NCI-H1092 (cell line): ENCODE measurements at places on chromosomes 7 and 10.

GRCh38 chr7:6290319-6290741 is 17.9 kb upstream of the CYTH3 start:
- no peak for DNase-seq

DNA sequence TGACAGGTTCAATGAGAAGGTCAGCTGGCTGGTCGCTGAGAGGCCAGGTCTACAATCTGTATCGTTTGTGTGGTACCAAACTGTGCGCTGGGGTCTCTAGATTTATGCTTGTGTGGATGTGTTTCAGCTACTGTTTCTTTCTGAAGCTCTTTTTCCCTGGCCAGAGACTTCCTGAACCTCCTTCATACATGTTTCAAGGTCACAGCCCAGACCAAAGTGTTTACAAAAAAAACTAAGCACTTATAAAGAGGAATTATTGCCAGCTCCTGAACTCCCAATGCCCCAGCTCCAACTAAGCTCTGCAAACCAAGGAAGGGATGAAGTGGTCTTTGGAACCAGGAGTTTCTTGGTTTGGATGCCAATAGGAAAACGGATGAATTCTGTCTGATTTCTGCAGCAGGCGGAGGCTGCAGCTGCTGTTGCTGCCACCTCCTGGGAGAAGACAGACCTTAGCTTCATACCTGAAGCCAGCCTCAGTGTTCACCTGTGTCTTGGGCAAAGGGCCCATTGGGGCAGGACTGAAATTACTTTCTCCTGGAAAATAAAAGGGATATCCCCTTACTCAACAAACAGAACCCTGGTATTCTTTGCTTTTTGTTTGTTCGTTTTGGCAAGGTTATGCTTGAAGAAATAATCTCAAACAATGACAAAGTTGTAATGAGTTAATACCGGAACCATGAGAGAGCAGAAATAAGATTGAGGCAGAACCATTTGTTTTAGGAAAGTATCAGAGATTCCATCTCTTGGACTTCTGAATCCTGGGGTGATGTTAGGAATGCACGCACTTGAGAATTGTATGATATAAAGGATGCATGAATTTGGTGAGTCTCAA is 24.6 kb upstream of the MKLN1 start:
- peak; percentile 21 for DNase-seq

DNA sequence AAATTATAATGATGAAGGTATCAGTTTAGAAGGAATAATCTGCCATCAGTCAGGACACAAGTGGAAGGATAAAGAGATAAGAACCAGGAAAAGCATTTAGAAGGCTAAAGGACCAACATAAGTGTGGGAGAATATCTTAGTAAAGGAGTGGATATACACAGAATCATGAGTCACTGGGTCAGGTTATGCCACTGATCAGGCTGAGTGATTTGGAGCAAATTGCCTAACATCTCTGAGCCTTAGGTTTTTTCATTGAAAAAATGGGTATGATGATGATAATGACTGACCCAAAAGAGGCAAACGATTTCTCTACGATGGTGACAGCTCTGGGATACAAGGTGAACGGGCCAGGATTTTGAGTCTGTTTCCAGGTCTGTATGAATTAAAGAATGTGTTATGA is 2.8 kb upstream of the CUL1 start:
- no peak for DNase-seq

GRCh38 chr7:47771990-47772360 is 176.3 kb downstream of the PKD1L1 start:
- no peak for DNase-seq

DNA sequence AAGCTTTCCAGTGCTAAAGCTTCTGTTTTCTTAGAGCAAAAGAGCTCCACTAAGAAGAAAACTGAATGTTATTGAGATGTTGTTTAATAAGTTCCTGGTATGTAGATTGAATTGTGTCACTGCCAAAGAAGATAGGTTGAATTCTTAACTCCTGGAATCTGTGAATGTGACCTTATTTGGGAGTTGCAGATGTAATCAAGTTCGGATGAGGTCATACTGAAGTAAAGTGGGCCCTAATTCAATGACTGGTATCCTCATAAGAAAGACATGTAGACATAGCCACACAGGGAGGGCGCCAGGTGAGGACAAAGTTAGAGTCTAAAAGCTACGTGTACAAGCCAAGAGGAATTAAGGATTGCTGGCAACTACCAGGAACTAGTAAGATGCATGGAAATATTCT is 732.1 kb upstream of the C7orf33 start:
- DNase-seq = no peak

GRCh38 chr10:79046741-79047583 is 21.8 kb upstream of the ZMIZ1 start:
- no peak for DNase-seq

- no peak for DNase-seq
These were observed 85.1 kb upstream of the GTF2I start for GRCh38 chr7:74572301-74572979.

- DNase-seq = no peak
These were observed 90.6 kb upstream of the PDCD4 start for GRCh38 chr10:110781139-110781538.

- DNase-seq = no peak
These were observed 12.6 kb upstream of the ICA1 start for GRCh38 chr7:8274589-8274988.

DNA sequence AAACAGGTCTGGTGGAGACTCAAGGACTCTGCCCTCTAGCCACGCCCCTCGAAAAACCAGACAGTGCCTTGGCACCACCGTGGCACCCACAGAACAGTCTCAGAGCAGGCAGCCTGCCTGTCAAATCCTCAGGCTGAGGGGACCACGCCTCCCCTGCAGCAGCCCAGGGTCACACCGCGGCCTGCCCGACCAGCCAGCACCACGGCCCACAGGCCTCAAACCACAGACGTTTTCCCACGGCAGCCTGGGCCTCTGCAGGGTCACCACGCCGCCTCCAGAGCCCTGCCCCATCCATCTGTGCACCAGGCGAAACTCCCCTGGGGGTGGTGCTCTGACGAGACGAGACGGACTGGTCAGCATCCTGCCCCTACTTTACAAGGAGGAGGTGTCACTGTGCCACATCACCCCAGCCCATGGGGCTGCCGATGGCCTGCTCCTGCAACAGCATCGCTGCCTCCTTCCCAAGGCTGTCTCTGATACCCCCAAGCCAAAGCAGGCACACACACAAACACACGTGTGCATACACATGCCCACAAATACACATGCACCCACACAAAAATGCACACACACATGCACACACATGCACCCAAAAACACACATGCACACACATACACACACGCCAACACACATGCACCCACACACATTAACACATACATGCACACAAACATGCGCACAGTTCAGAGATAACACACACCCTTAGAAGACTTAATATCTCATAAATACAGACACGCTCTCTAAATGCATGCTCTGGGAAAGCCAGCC is 24.6 kb downstream of the PAPOLB start:
- no peak for DNase-seq

- DNase-seq = no peak
These were observed 282.5 kb downstream of the GLRX3 start for GRCh38 chr10:130418731-130419130.

DNA sequence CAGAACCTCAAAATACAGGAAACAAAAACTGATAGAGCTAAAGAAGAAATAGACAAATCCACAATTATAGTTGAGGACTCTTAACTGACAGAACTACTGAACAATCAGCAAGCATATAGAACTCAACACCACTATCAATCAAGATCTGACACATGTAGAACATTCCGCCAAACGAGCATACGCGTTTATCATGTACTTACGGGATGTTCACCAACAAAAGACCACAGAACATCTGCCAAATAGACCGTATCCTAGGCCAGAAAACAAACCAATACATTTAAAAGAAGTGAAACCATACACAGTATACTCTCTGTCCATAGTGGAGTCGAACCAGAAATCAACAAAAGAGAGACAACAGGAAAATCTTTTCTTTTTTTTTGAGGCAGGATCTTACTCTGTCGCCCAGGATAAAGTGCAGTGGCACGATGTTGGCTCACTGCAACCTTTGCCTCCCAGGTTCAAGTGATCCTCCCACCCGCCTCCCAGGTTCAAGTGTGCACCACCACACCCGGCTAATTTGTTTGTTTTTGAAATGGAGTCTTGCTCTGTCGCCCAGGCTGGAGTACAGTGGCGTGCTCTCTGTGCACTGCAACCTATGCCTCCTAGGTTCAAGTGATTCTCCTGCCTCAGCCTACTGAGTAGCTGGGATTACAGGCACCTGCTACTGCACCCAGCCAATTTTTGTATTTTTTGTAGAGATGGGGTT is 5.1 kb downstream of the GNA12 start:
- DNase-seq = no peak

DNA sequence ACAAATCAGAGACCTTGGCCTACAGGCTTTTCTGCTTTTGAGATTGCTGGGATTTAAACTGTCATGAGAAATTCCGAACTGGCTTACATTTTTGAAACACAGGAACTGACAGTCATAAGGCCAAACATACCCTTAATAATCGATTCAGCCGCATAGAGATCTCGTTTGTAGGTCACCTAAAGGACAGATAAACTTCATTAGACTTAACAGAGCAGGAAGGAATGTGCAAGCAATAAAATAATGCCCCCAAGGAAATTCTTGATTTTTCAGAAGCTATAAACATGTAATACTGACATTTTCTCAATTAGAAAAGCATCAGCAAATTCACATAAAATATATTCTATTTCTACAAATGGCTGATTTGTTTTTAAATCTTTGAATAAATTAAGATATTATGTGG is 120.0 kb downstream of the CRPPA start:
- no peak for DNase-seq

GRCh38 chr10:85787881-85788280 is 578.7 kb downstream of the GRID1 start:
- no peak for DNase-seq

- DNase-seq = no peak
These were observed 27.7 kb upstream of the TM9SF3 start for GRCh38 chr10:96614515-96614914.

DNA sequence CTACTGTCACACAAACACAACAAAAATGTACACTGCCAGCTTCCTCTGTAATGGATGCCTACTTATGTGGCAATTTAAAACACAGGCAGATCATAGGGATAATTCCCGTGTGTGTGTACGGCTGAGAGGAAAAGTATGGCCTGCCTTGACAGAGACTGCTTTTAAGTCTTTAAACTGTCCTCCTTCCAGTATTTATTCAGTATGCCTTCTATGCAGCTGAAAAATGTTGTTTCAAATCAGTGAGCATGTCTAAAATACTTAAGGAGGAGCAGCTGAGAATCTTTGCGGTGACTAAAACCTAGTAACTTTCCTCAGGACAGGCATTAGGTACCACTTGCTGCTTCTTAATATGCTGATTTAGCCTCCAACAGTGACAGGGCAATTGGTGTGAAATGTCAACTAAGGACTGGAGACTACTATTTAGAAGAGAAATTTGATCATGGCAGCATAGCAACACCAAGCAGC is 126.3 kb downstream of the CACNA2D1 start:
- no peak for DNase-seq

GRCh38 chr7:128752251-128752650 is 13.1 kb downstream of the CALU start:
- no peak for DNase-seq

DNA sequence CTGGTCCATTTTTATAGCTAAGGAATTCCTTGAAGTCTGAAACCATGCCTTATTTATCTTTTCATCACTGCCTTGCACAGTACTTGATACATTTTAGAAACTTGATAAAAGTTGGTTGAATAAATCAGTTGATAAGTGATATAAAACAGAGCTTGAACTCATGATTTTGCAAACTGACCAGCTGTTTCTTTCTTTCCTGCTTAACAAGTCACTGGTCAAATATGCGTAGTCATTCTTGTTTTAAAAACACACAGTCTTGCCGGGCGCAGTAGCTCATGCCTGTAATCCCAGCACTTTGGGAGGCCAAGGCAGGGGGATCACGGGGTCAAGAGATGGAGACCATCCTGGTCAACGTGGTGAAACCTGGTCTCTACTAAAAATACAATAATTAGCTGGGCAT is 6.3 kb downstream of the TPST1 start:
- DNase-seq = no peak

DNA sequence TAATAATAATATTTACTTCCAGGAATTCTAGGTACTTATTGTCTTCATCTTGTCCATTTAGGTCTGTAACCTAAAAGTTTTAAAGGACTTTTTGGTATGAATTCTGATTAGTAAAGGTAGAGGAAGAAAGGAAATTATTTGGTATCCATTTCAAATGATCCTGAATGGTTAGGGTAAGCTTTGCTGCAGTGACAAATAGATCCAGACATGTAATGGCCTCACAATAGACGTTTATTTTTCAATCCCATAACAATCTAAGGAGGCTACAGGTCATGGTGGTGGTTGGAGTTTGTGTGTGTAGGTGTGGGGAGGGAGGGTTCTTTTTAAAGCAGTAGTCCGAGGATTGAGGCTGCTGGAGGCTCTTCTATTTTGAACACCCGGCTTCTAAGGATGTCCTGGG is 5.3 kb downstream of the FBH1 start:
- no peak for DNase-seq

DNA sequence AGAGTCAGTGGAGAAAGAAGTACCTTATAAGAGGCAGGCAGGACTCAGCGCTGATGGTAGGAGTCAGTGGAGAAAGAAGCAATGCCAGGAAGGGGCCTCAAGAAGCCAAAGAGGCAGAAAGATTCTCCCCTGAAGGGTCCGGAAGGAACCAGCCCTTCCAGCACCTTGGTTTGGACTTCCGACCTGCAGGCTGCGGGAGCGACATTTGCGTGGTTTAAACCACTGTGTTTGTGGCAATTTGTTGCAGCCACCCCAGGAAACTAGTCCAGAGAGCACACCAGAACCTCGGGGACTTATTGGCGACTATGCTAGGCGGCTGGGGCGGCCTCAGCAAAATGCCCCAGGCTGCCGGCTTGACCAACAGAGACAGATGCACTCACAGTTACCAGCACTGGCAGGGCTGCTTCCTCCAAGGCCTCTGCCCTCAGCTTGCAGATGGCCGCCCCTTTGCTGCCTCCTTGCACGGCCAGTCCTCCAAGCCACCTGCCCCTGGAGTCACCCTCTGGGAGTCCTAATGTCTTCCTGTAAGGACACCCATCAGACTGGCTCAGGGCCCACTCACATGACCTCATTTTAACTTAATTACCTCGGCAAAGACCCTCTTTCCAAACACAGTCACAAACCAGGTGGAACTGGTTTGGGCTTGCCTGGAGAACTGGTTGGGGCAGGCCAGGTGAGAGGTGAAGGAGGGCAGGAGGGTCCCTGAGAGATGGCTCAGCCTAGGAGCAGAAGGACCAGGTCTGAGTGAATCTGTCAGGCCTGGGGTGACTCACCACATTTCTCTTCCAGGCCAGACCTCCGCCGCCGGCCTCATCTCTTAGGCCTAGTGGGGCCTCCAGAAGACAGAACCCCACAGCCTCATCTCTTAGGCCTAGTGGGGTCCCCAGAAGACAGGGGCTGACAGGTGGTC is 26.1 kb downstream of the CALML3 start:
- no peak for DNase-seq

DNA sequence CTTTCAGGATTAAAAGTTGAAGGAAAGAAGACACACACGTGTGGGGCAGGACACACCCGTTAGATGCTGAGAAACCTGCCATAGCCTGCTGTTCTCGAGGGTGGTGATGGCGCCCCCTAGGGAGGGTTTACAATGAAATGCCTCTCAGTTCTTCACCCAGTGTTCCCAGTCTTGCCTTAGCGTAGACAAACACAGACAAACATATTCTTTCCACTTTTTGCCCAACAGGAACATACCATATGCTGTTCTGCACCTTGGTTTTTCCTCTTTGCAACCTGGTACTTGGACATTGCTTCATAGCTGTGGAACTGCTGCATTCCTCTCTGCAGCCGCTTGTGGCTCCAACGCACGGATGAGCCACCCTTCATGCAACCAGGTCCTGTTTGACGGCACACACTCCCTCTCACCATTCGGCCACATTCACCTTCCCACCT is 23.3 kb upstream of the HSPA12A start:
- no peak for DNase-seq

- no peak for DNase-seq
These were observed 94.1 kb upstream of the ZNF800 start for GRCh38 chr7:127486654-127487053.

- no peak for DNase-seq
These were observed 98.3 kb downstream of the HBP1 start for GRCh38 chr7:107267138-107267537.
